CD4-positive, alpha-beta T cell treated with Interleukin-15 for 4 hours (primary cell): ENCODE measurements at places on chromosomes 1 and 21.

DNA sequence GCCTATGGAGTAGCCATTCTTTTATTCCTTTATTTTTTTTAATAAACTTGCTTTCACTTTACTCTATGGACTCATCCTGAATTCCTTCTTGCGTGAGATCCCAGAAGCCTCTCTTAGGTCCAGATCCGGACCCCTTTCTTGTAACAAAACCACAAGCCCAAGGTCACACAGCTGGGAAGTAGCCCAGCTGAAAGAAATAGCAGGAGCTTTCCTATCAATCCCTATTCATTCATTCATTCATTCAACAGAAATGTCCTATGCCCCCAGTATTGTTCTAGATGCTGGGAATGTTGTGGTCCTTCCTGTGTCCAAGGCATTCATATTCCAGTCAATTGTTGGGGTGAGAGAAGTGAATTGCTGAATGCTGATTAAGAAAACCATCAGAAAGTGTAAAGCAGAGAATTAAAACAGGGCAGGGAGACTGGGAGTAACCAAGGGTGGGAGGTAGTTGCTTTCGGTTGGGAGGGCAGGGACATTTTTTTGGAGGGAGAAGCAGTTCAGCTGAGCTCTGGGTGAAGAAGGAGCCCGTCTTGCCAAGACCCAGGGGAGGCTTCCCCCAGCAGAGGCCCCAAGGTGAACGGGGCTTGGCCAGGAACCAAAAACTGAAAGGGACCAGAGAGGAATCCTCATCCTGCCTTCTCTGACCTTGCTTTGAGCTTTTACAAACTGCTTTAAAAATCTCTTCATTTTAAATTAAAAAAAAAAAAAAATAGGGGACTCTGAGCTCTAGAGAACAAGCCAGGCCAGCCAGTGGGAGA lies 10.8 kb downstream of the PLA2G2D start:
- DNase-seq, result no peak

DNA sequence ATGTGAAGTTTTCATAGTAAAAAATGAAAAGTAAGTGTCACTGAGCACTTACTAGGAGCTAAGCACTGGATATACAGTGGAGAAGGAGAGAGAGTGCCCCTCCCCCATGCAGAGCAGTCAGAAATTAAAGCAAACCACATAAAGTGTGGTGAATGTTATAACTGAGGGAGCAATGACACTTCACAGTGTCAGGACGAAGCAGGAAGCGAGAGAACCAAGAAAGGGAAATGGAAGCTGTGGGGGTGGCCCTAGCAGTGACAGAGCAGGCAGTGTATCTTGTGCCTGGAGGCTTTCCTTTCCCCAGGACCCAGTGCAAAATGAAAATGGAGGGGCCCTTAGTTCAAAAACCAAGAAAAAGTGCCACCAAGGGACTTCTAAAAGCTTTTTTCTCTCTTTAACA lies 21.5 kb upstream of the RCAN3 start:
- peak; percentile 55 for DNase-seq

- no peak for DNase-seq
Measured at GRCh38 chr1:74693473-74693872, 19.9 kb upstream of the ERICH3 start.

DNA sequence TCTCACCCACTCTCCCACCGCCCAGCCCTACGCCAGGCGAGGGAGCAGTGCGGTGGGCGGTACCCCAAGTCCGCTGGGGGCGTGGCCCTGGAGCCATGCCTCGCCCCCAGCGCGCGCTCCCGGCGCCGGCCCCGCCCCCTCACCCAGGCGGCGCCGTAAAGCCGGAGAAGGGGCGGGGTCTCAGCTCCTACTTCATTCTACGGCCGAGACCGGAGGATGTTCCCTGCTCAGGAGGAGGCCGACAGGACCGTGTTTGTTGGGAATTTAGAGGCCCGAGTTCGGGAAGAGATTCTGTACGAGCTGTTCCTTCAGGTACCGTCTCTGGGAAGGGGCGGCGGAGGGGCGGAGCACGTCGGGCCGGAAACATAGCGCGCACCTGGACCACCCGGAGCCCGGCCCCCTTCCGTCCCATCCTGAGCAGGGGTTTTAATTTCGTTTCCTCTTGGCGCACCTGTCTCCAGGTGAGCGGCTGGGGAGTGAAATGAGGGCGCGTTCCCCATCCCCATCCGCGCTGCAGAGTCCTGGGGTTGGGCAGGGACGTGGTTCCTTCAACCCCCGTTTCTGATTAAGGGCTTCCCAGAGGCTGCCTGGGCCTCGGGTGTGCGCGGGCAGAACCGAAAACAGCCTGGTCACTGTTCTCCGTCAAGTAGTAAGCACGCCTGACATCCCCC lies at the start of gene RBM11:
Gene RBM11, plus strand, starts transcription at position 187 of the 671 bp plus-strand sequence. Its CDS starts 30 bp downstream, at position 217.
- peak; percentile 68 for DNase-seq

DNA sequence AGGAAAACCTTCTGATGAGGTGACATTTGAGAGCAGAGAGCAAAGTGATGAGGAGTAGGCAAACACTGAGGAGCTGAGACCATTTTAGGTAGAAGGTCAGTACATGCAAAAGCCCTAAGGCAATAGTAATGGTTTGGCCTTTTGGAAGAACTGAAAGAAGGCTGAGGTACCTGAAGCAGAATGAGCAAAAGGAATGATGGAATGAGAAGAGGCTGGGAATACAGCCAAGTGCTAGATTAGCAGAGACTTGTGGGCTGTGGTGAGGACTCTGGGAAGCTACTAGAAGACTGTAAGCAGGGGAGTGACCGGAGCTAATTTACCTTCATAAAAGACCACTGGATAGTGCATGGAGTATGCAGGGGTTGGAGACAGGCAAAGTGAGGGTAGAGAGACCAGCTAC lies 77.9 kb downstream of the GFI1 start:
- DNase-seq, result no peak
